ENCODE measurements at places on chromosomes 16 and 17.
A peak's percentile ranks its signal among the peaks of the same experiment; 100 is the strongest.

GRCh38 chr16:82767198-82767597 lies 140.4 kb downstream of the CDH13 start:
- DNase-seq: no peak

GRCh38 chr16:67412294-67412693 lies 4.0 kb downstream of the ZDHHC1 start:
- DNase-seq: no peak

GRCh38 chr17:77140878-77141767 lies at the start of gene SEC14L1:
Gene SEC14L1 (plus strand): TSS chr17:77140969. CDS start chr17:77143597, 2,628 bp downstream.
- peak; percentile 60 for DNase-seq

- peak; percentile 66 for DNase-seq
Observed at GRCh38 chr16:68445458-68445857, 2.9 kb downstream of the SMPD3 start.

GRCh38 chr17:2259769-2260536 lies 43.6 kb downstream of the SMG6 start:
- DNase-seq: no peak

DNA sequence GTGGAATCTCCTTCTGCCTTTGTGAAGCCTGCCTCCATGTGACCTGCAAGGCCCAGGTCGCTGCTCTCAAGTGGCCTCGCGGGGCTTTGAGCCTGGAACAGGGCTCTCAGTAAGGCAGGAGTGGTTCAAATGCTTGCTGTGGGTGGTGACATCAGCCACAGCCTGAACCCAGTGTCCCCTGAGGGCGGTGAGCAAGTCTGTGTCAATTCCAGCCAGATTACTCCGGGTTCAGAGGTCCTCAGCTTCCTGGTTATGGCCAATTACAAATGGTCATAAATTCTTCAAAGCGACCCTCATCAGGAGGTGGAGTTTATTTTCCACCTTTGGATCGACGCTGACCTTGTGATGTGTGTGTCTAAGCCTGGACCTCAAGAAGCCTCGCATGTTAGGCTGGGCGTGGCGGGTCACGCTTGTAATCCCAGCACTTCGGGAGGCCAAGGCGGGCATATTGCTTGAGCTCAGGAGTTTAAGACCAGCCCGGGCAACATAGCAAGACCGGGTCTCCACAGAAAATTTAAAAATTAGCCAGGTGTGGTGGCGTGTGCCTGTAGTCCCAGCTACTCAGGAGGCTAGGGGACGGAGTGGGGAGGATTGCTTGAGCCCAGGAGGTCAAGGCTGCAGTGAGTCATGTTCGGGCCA lies 17.3 kb downstream of the LGALS3BP start:
- no peak for DNase-seq

All from iPS-NIHi11 (cell line).